ENCODE measurements at places on chromosomes 6 and 20.

DNA sequence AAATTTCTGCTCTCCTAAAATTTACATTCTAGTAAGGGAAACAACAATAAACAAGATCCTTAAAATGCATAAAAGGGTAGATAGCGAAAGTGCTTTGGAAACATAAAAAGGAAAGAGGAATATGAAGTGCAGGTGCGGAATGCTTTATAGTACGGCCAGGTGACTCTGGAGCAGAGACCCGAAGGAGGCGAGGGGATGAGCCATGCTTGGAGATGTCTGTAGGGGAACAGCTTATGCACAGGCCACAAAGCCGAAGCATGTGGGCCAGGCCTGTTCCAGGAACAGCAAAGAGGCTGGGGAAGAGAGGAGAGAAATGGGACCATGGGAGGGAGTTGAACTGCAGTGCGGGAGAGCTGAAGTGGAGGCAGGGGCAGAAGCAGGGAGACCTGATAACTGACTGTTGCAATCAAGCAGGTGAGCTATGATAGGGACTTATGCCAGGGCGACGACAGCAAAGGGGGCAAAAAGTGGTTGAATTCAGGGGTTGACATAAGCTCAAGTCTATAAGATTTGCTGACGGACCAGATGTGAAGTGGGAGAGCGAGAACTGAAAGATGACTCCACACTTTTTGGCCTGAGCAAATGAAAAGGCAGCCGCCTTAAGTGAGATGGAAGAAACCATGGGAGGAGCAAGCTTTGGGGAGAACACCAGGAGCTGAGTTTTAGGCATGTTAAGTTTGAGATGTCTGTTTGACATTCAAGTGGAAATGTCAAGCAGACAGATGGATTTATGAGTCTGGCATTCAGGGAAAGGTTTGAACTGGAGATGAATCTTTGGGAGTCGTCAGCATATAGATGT, 83.1 kb downstream of the CNBD2 start:
- DNase-seq = no peak

GRCh38 chr6:108275976-108276375, 15.1 kb upstream of the SNX3 start:
- no peak for DNase-seq

DNA sequence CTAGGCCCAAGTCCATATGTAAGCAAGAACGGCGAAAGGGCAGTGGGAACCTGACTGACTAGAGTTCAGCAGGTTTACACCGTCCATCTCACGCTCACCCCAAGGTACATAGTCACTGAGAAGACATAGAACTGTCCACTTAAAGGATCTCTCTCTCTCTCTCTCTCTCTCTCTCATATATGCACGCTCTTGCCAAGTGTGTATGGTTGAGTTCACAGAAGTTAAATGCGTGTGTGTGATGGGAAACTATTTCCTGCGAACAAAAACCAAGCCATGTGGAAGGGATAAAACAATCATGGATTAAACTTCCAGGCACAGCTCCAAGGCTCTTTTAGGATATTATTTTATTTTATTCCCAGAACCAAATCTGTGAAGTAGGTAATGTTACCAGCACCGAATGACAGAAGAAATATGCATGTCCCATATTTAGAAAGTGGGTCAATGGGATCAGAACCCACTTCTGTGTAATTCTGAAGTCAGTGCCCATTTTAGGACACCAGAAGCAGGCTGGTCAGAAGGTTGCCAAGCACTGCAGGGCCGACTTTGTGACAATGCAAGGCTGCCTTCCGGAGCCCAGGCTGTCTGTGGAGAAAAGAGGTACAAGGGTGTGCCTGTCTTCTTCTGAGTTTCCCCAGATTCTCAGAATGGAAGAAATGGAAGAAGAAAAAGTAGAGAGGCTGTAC, 49.2 kb upstream of the MAP7 start:
- DNase-seq = no peak

DNA sequence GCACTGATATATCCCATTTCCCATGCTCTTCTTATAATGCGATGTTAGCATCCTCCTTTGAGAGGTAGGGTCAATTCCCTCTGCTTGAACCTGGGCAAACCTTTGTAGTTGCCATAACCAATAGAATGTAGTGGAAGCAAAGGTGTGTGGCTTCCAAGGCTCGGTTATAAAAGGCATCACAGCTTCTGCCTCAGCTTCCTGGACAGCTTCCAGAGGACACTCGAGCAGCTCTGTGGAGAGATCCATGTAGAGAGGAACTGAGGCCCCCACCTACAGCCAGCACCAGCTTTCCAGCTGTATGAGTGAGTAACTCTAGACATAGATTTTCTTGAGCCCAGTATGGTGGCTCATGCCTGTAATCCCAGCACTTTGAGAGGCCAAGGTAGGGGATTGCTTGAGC, 36.7 kb downstream of the FGD2 start:
- DNase-seq = no peak

DNA sequence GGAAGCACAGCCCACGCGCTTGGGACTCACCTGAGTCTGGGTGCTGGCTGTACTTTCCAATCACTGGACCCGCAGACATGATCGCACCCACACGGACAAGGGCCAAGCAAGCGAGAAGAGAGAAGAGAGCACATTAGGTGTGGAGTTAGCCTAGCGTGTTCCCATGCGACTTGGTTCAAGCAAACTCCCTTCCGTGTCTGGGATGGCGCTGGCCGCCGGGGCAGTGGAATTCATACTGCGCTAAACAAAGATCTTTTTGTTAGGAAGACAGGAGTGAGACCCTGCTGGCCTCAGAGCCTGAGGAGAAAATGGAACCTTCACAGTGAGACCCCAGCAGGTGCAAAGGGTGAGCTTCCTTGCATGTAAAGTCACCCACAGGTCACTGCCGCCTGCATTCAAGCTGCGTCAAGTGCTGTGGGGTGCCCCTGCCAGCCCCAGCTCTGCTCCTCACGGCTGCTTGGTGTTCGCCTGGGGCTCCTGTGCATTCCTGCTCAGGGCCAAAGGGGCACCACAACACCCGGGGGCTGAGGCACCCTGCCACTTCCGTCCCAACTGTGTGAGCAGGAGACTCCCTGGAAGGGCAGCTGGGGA, 26.4 kb downstream of the PSMG4 start:
- DNase-seq = no peak

- no peak for DNase-seq
Observed at GRCh38 chr6:162705736-162706135, 21.8 kb downstream of the PRKN start.

- no peak for DNase-seq
Observed at GRCh38 chr20:51497542-51498467, 44.7 kb downstream of the NFATC2 start.
